ENCODE measurements at places on chromosomes 12 and 14. TPM values are rescaled to one million over a fixed set of nuclear protein-coding genes. Genes with fewer than 3 reads are reported as not detected.

Gene FGF6
- total RNA-seq, result not detected

Gene GABARAPL1
- total RNA-seq, result 29.3 TPM

- H3K27me3 ChIP-seq, result peaks cover 23% of the 10 kb centered on the region
- H3K4me3 ChIP-seq, result no peak overlapping the region
- no peaks in the 10 kb centered on the region for H3K36me3 ChIP-seq
- no peak for DNase-seq
- H3K4me1 ChIP-seq, result no peaks in the 10 kb centered on the region
Measured at GRCh38 chr12:112823582-112824149, 32.1 kb downstream of the RPH3A start.

GRCh38 chr12:122668268-122668667, 34.9 kb downstream of the HCAR2 start:
- peaks cover 4% of the 10 kb centered on the region for H3K27me3 ChIP-seq
- H3K36me3 ChIP-seq, result peaks cover 1% of the 10 kb centered on the region
- no peaks in the 10 kb centered on the region for H3K4me1 ChIP-seq
- no peak overlapping the region for H3K27ac ChIP-seq

DNA sequence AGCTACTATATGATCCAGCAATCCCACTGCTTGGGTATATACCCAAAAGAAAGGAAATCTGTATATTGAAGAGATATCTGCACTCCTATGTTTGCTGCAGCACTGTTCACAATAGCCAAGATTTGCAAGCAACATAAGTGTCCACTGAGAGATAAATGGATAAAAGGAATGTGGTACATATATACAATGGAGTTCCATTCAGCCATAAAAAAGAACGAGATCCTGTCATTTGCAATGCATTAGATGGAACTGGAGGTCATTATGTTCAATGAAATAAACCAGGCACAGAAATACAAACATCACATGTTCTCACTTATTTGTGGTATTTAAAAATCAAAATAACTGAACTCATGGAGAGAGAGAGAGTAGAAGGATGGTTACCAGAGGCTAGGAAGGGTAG, 116.6 kb downstream of the HELB start:
- peaks cover 20% of the 10 kb centered on the region for H3K27me3 ChIP-seq
- H3K36me3 ChIP-seq, result no peaks in the 10 kb centered on the region
- H3K27ac ChIP-seq, result no peak overlapping the region
- H3K4me1 ChIP-seq, result no peaks in the 10 kb centered on the region

Gene CCDC38
- total RNA-seq, result 0.12 TPM

DNA sequence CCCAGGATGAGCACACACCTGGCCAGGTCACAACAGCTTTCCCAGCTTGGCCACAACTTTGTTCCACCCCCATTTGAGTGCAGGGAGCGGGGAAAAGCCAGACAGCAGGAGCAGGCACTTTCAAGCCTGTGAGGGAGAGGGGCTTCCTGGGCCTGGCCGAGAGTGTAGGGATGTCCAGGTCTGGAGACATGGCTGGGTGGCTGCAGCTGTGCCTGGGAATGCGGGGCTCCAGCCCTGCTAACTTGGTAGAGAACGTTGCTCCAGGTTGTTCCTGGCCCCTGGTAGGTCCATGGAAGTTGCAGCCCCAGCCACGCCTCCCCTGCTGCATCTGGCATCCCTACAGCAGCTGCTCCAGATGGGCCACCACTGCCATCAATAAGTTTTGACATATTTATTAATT, 738.5 kb downstream of the SLC6A15 start:
- DNase-seq, result no peak
- H3K27me3 ChIP-seq, result no peaks in the 10 kb centered on the region
- no peak overlapping the region for H3K27ac ChIP-seq
- H3K4me1 ChIP-seq, result no peaks in the 10 kb centered on the region
- no peaks in the 10 kb centered on the region for H3K36me3 ChIP-seq

Gene LBHD2
- total RNA-seq, result not detected

Gene BRF1
- total RNA-seq, result 51.8 TPM

- DNase-seq, result no peak
- H3K27me3 ChIP-seq, result no peaks in the 10 kb centered on the region
- no peak overlapping the region for H3K27ac ChIP-seq
Measured at GRCh38 chr14:79809849-79810612, 401.3 kb downstream of the DIO2 start.

DNA sequence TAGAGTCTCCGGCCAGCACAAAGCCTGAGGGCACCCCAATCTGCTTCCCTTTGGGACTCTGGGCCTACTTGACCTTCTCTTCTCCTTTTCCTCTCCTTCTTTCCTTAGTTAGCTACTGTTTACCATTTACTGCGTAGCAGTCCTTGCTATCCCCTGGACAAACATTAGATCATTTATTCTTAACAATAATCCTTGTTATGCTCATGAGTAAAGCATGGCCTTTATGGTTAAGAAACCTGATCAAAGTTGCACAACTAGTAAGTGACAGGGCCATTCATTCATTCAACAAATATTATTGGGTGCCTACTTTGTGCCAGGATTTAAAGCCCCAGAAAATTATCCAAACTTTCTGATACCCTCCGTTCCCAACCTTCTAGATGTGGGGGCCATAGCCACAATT, 3.2 kb upstream of the HDAC7 start:
- peaks cover 52% of the 10 kb centered on the region for H3K4me1 ChIP-seq
- no peak overlapping the region for H3K4me3 ChIP-seq
- H3K27ac ChIP-seq, result no peak overlapping the region
- no peak for DNase-seq

Gene PTPRO
- total RNA-seq, result 0.26 TPM

GRCh38 chr14:48373981-48374380, 698.6 kb upstream of the MDGA2 start:
- H3K36me3 ChIP-seq, result no peaks in the 10 kb centered on the region
- H3K4me3 ChIP-seq, result no peak overlapping the region
- no peak for DNase-seq
- H3K27me3 ChIP-seq, result no peaks in the 10 kb centered on the region
- no peak overlapping the region for H3K27ac ChIP-seq

- peaks cover 6% of the 10 kb centered on the region for H3K36me3 ChIP-seq
- H3K27me3 ChIP-seq, result no peaks in the 10 kb centered on the region
- no peak for DNase-seq
- H3K4me1 ChIP-seq, result peaks cover 46% of the 10 kb centered on the region
Measured at GRCh38 chr12:570435-570920, 92.8 kb downstream of the NINJ2 start.

DNA sequence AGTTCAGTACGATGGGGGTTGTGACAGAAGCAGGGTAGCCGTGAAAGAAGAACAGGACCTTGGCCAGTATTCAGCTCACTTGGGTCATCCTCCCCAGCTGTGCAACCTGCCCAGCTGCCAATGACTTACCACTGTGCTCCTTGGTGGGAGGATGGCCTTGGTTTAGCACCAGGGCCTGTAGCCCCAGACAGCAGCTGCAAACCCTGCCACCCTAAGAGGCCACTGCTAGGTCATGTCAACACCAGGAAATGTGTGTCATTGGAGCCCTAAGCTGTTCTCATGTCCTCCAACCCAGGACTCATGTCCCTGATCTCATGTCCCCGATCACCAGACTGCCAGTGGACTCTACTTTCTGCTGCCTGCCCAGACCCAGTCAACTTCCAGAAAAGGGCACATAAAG, 3.0 kb upstream of the CRACR2A start:
- H3K27ac ChIP-seq, result no peak overlapping the region
- H3K4me3 ChIP-seq, result no peak overlapping the region
- H3K27me3 ChIP-seq, result no peaks in the 10 kb centered on the region
- H3K36me3 ChIP-seq, result peaks cover 28% of the 10 kb centered on the region
- peak; percentile 37 for DNase-seq

- no peaks in the 10 kb centered on the region for H3K4me1 ChIP-seq
- no peak for DNase-seq
- H3K4me3 ChIP-seq, result no peak overlapping the region
- H3K27me3 ChIP-seq, result no peaks in the 10 kb centered on the region
- no peak overlapping the region for H3K27ac ChIP-seq
- H3K36me3 ChIP-seq, result no peaks in the 10 kb centered on the region
Measured at GRCh38 chr12:131028587-131029338, 75.1 kb downstream of the ADGRD1 start.

Data from activated CD8-positive, alpha-beta memory T cell treated with anti-CD3 and anti-CD28 coated beads, Interleukin-2, amount 10 ng/mL, durations not matched to agents 7 days and 5 days (primary cell).